K562 (cell line): ENCODE measurements at places on chromosomes 3 and 15. TPM values are rescaled to one million over a fixed set of nuclear protein-coding genes. Genes with fewer than 3 reads are reported as not detected.

FANCD2 gene
- total RNA-seq, result 58.3 and 59.4 TPM in 2 replicates

GRCh38 chr3:127043731-127044510 is 61.0 kb downstream of the PLXNA1 start:
- DNase-seq, result no peak

- DNase-seq, result no peak
These were observed 562.6 kb upstream of the DPPA4 start for GRCh38 chr3:109899925-109900324.

DNA sequence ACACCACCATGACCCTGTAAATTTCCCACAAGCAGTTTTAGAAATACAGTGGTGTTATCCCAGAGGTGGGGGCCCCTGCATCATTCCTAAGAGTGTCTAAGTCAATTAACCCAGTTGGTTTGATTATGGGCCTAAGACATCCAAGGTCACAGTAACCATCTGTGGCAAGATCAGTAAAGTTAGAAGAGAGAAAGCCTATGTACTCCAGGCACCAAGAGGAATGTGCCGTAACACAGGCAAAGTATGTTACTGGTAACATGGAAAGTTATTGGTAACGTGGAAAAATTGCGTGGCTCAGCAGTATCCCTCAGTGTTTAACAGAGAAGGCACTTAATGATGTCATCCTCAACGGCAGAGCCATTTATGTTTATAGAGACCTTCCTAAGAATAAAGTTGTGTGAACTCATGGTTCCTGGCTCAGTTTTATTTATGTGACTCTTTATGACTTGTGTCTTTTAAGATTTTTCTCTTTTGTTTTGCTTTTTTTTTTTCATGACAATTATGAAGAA is 144.1 kb upstream of the RASGRP1 start:
- DNase-seq, result no peak

- no peak for DNase-seq
These were observed 24.1 kb downstream of the SHC4 start for GRCh38 chr15:48939648-48940047.
